ENCODE measurements at places on chromosomes 1 and 21.

DNA sequence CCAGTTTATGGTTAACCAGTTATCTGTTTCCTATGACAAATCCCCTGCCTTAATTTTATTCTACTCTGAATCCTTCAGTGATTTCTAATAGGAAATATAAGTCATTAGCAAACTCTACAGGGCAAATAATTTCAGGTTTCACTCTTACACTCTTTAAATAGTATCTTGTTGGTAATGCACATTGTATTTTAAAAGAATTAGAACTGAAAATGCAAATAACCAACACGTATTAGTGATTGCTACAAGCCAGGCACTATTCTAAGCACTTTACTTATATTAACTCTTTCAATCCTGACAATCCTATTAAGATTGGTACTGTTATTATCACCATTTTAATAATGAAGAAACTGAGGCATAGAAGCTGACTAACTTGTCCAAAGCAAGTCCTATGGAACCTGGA, 48.3 kb upstream of the LHX8 start:
- DNase-seq, result no peak

GRCh38 chr1:29251164-29252124, 15.1 kb downstream of the PTPRU start:
- DNase-seq, result no peak

DNA sequence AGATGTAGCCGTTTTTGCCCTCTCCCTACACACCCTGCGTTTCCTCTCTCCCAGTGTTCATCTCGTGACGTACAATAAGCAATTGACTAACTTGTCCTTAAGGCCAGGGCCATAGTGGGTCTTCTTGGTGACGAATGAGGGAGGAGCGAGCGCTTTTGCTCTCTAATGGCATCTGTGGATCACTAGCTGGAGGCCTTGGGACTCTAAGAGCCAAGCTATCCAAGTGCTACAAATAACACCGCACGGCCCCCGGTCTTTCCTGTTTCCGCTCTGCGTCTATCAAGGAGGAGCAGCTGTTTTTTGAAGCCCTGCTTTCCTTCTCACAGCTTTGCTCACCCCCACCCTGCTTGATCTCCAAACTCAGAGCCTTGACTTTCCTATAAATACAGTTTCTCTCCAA, 25.2 kb downstream of the EVA1C start:
- no peak for DNase-seq

- no peak for DNase-seq
These were observed 54.0 kb downstream of the IL12RB2 start for GRCh38 chr1:67361641-67362040.

DNA sequence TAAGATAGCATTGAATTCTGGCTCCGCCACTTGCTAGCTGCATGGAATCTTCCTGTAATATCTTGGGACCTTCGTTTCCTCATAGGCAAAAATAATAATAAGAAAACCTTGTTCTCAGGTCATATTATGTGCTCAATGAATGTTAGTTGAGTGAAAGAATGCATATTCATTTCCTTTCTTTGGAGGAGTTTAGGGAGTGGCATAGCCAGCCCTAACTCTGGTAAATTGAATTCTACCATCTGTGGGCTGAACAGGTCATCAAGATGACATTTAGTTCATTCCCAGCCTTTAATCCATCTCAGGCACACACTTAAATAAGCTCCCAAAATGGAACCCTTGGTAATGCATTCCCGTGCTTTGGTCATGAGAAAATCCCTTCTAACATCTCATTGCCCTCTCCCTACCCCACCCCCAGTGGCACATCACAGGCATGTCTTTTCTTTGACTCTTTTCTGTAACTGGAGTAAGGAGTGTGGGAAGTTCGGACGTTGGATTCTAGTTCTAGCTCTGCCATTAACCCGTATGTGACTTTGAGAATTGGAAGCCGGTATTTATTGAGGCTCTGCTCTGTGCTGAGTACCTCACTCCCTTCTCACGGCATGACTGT, 13.2 kb upstream of the MYOG start:
- no peak for DNase-seq

GRCh38 chr1:4273243-4273642, 373.2 kb upstream of the C1orf174 start:
- DNase-seq, result no peak

- no peak for DNase-seq
These were observed 80.2 kb downstream of the VPS26C start for GRCh38 chr21:37186983-37187382.

- no peak for DNase-seq
These were observed 36.3 kb upstream of the SLC6A9 start for GRCh38 chr1:44067266-44068250.

DNA sequence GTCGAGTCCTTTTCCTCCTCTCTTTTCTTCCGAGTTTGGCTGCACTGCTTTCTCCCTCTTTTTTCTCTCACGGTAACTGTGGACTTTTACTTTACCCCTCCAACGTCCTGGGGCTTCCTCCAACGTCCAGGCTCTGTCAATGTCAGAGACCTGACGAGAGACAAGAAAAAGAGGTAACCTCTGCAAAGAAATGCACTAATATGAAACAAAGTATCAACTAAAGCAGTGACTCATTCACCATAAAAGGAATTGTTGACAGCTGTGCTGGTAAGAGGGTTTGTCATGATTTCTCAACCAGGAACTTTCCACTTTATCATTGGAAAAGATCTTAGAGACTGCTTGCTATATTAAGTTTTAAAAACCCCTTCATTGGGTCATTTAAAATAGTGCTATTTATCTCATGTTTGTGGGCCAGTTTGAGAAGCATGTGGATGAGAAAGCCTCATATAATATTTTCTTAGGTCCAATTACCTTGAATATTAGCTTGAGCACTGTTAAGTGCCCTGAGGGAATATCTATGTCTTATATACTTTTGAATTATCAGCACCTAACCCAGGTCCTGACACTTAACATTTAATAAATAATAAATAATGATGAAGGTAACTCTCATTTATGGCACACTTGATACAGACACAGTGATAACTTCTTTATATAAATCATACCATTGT, at the start of gene GBP2:
Gene GBP2, minus strand, starts transcription at position 202 of the 668 bp plus-strand sequence. CDS start 4,148 bp downstream, outside the sequence.
- DNase-seq, result no peak

DNA sequence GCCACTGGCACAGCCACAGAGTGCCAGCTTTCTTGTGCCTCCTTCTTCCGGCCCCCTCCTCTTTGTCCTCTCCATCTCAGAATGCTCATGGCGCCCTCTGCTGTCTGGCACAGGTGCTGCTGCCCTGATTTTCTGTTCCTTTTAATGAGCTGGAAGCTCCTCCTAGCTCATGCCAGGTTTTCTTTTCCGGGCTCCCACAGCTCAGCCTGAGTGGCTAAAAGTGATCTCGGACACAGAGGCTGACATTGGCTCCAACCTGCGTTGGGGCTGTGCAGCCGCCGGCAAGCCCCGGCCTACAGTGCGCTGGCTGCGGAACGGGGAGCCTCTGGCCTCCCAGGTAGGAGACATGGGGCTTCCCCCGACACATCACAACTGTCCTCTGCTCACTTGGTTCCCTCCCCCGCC, 18.7 kb downstream of the CNTN2 start:
- DNase-seq, result peak; percentile 72

- DNase-seq, result peak; percentile 50
These were observed 698 bp downstream of the MOV10 start for GRCh38 chr1:112674986-112675727.

Measured in NCI-H1105 treated with DMSO at 0.1 percent for 48 hours (cell line).